ENCODE measurements at places on chromosomes 16 and 17.

DNA sequence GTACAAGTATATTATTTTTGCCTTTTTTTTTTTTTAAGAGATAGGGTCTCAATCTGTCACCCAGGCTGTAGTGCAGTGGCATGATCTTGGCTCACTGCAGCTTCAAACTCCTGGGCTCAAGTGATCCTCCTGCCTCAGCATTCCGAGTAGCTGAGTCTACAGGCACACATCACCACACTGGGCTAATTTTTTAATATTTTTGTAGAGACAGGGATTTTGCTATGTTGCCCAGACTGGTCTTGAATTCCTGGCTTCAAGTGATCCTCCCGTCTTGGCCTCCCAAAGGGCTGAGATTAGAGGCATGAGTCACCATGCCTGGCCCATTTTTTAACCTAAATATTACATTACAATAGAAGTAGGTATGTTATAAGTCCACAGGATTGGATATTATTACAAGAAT lies 3.2 kb downstream of the TERB1 start:
- DNase-seq = no peak

GRCh38 chr17:8954339-8954738 lies 11.2 kb downstream of the PIK3R5 start:
- no peak for DNase-seq

GRCh38 chr17:6374271-6374691 lies 60.6 kb downstream of the AIPL1 start:
- no peak for DNase-seq

DNA sequence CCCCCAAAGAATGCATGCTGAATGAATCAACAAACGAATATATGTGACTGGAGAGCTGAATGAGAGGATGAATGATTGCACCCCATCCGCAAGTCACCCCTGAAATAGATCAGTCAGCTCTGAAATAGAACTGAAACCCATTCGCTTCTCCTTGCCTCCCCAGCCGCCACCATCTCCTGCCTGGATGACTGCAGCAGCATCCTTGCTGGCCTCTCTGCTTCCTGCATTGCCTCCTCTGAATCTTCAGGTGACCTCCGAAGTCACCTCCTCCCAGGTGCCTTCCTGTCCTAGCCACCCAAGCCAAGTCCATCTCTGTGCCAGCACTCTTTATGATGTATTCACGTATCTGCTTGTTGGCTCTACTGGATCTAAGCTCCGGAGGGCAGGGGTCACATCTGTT lies 288.3 kb downstream of the CPPED1 start:
- no peak for DNase-seq

GRCh38 chr16:269061-269796 lies 6.5 kb downstream of the RGS11 start:
- DNase-seq = no peak

- no peak for DNase-seq
These were observed 24.7 kb downstream of the SSH2 start for GRCh38 chr17:29905086-29905878.

GRCh38 chr17:77503293-77503655 lies 362.5 kb downstream of the SEC14L1 start:
- no peak for DNase-seq

DNA sequence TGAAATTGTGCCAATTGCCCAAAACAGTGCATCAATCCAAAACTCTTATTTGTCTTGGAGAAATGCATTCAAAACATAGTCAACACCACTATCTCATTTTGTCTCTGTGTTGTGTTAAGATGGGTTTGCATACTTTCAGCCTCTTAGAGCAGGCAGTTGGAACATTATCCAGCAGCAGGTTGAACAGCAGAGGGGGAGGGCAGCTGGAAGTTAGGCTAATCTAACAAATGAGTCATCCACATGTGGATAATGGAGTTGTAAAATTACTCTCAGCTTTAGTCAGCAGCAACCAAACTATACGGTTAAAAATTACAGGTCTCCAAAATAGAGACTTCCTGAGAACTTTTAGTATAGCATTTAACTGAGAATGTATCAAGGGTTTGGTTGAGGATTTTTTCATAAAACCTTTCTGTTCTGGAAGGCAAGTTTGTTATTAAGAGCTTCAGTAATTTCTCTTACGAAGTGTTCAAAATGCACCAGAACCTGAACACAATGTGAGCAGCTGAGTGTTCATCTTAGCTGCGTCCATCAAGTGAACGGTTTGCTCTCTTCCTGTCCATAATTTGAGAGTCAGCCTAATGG lies 46.3 kb downstream of the PRKCA start:
- no peak for DNase-seq

GRCh38 chr17:41004397-41004796 lies 4.5 kb downstream of the KRTAP3-1 start:
- no peak for DNase-seq

GRCh38 chr17:36777118-36777517 lies 160.2 kb upstream of the LHX1 start:
- no peak for DNase-seq

DNA sequence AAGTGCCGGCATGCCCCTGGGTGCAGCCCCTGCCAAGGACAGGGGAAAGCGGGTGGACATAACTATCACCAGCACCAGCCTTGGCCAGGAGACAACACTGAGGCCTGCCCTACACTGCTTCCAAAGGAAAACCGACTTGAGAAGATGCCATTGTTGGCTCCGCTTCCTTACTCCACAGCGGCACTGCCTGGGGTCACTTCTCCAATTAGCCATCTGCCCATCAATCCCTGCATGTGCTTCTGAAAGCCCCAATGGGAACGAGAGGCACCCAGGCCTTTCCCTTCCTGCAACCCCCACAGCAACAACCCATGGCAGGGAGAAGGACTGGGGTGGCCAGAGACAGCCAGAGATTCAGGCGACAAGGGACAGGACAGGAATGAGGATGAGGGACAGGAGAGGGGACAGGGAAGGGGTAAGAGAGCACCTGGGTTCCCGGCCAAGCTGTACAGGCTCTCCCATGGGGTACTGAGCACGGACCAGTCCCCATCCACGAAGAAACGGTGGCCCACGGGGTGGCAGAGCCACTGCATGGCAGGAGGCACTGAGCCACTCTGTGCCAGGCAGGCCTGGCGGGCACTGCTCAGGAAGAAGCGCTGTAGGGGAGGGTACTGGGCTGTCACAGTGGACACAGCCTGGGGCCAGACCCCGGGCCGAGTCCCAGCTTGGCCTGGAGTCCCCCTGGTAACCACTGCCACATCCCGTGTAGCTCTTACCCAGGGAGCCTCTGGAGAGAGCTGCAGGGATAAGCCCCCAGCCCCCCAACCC lies 21.2 kb downstream of the SREBF1 start:
- DNase-seq = no peak

GRCh38 chr17:390025-390424 lies 37.4 kb upstream of the RPH3AL start:
- DNase-seq = no peak

DNA sequence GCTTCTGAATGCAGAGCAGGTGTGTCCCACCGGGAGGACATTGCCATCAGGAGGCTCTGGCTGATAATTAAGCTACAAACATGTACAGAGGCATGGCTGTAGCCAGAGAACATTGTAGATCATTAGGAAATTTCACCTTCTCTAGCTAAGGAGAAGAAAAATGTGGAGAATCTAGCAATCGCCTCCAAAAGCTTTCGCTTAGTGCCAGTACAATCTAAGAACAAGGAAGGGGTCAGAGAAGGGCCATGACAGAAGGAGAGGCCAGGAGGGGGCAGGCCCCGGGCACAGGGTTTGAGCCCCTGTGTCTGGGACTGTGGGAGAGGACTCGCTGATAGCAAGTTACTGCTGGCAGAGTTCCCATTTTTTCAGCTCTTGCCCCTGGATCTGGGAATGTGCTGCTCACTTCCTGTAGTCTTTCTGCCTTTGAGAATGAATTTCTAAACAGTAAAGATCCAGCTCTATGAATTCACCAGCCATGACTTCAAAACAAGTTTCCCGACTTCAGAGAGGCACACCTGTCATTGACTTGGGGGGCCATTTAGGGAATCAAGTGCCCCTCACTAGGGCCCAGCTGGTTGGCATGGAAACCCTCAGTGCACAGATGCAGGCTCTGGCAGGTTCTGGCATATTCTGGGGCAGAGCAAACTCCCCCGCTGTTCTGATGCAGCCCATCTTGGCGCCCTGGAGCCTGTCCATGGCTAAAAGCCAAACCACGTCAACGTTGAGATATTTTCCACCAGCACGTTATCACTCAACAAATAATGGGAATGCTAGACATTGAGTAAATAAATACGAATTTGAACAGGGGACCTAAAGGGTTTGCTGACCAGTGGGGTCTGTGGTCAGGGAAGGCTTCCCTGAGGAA lies 59.5 kb upstream of the CACNG4 start:
- no peak for DNase-seq

- DNase-seq = no peak
These were observed 292.0 kb upstream of the CCL2 start for GRCh38 chr17:33962857-33963655.

DNA sequence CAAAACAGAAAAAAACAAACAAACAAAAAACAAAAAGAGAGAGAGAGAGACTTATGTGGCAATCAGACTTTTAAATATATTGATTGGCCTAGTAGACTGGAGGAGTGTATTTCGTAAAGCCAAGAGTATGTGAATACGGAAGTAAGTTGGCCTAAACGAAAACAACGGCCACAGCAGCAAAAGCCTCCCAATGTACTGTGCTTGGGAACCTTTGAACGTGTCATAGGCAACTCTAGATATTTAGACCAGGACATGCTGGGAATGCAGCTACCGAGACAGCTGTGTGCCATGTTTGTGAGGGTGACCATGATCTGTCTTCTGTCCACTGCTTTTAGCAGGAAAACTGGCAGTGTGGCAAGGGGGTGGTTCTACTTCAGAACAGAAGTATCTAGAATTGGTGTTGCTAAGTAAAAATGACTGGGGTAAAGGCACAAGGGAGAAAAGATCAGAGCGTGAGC lies 7.4 kb downstream of the MAF start:
- no peak for DNase-seq

GRCh38 chr17:73503560-73503959 lies 140.7 kb downstream of the SDK2 start:
- DNase-seq = no peak

DNA sequence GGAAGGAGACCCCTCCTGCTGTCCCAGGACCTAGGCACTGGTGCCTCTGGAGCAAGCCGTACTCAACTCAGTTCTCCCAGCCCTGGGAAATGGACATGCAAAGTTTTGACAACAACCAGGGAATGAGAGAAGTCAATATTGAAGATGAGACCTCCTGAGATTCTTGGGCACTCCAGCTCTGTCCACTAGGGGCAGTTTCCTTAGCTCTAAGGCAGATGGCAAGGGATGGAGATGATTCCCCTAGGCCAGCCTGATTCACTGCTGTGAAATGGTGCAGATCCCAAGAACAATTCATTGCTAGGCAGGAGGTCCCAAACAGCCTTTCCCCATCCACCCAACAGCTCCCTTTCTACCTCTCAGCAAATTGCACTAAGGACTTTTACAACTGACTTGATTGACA lies 20.5 kb upstream of the SDR42E2 start:
- no peak for DNase-seq

DNA sequence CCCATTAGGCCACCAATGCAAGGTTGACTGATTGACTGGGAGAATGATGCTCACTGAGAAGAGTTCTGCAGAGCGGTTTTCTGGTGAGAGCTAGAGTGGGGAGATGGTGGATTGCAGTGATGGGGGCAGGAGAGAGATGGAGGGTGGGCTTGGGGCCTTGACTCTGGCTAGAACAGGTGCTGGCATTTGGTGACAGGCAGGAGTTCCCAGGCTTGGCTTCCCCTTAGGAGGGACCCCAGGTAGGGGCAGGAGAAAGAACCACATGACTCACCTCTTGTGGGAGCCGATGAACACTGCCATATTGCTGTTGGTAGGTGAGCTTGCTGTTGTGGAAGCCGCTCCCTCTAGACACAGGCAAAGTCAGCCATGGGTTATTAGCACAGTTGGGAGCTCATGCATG lies 8.0 kb downstream of the CD300LB start:
- DNase-seq = no peak

DNA sequence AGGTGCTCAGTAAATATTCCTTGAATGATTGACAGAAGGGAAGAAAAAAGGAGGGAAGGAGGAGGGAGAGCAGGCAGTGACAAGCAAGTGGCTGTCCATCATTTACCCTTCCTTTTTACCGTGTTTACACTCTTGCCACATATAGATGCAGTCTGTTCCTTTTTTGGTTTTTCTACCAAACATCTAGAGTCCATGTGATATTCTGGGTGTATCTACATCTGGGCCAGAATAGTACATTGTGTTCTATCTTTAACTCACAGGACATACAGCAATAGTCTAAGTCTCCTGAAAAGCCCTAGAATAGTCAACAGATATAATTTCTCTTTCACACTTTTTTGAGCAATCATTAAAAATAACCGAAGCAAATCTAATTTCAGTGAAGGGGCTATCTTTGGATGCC lies 33.5 kb downstream of the KCNJ2 start:
- DNase-seq = no peak

- DNase-seq = no peak
These were observed 277.1 kb downstream of the CEP112 start for GRCh38 chr17:65914784-65915342.

- no peak for DNase-seq
These were observed 4.8 kb upstream of the UBE2Z start for GRCh38 chr17:48903401-48903800.

- no peak for DNase-seq
These were observed 561.9 kb upstream of the SOX9 start for GRCh38 chr17:71558901-71559300.

GRCh38 chr17:1931844-1932579 lies 93.1 kb downstream of the RTN4RL1 start:
- DNase-seq = no peak

GRCh38 chr17:21399474-21400186 lies 23.5 kb downstream of the KCNJ12 start:
- DNase-seq = no peak

- DNase-seq = no peak
These were observed 14.7 kb downstream of the PMM2 start for GRCh38 chr16:8812162-8812843.

DNA sequence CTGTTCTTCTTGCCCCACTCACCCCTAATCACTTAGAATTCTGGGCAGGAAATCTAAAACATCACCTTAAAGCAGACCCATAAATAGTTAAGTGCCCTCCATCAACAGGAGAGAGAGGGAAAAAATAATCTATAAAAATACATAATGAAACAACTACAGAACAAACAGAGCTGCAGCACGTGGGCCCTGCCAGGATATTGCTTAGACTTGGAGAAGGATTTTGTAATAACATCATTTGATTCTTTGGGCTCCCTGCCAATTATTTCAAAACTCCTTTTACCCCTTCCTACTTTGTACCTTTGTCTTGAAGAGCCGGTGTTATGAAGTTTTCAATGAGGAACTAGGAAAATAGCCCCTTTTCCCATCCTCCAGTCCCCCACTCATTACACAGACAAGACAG lies 130.6 kb upstream of the TOX3 start:
- DNase-seq = no peak

- DNase-seq = no peak
These were observed 103.8 kb downstream of the MARF1 start for GRCh38 chr16:15539197-15539596.
